ENCODE measurements at places on chromosomes 5 and 9. TPM values are rescaled to one million over a fixed set of nuclear protein-coding genes. Genes with fewer than 3 reads are reported as not detected.
A peak's percentile ranks its signal among the peaks of the same experiment; 100 is the strongest.

DNA sequence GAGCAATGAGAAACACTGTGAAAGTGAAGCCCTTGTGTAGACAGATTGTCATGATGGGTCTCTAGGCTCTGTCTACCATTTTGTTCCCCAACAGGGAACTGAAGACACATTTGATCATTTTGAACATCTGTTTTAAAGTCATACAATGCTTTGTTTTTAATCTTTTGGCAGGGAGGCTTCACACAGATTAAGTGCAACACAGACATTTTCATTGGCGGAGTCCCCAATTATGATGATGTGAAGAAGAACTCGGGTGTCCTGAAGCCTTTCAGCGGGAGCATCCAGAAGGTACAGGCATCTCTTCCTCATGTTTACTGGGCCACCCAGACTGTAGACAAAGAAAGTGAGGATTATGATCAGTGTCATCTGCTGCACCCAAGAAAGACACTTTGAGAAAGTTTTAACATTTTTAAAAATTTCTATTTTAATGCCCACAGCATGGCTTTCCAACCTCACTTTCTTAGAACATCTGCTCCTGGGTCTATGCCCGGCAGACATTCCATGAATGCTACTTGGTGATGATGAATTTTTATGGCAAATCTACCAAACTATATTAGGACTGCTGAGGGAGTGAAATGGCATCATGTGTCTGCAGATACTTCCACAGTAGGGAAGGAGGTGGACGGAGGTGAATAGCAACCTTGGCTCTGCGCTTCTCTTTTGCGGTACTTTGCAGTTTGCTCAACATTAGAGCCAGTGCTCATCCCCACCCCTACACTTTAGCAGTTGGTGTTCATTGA lies 121.3 kb downstream of the LIFR start:
- DNase-seq: peak; percentile 50

DNA sequence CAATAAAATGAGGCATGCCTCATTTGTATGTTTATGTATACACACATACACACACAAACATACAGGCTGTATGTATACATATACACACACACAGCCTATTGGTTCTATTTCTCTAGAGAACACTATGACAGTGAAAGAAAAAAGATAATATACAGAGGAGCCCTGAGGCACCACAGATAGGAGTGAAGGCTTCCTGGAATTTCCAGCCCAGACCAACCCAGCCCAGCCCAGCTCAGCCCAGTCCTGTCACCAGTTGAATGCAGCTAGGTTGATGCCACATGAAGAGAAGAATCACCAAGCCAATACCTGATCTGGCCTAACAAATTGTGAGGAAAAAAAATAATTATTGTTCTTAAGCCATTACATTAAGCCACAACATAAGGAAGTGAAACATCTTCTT lies 126.9 kb upstream of the PDE4D start:
- DNase-seq: no peak

DNA sequence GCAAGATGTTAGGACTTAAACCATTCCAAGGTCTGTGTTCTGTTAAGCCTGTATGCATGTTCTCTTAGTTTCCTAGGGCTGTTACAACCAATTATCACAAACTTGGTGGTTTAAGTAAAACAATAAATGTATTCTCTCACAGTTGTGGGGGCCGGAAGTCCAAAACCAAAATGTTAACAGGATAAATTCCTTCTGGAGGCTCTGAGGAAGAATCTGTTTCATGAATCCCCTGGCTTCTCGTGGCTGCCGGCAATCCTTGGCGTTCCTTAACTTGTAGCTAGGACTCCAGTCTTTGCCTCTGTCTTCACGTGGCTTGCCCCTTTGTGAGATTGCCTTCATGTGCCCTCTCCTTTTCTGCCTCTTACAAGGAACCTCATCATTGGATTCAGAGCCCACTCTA lies 30.4 kb downstream of the FEM1C start:
- no peak for DNase-seq

DNA sequence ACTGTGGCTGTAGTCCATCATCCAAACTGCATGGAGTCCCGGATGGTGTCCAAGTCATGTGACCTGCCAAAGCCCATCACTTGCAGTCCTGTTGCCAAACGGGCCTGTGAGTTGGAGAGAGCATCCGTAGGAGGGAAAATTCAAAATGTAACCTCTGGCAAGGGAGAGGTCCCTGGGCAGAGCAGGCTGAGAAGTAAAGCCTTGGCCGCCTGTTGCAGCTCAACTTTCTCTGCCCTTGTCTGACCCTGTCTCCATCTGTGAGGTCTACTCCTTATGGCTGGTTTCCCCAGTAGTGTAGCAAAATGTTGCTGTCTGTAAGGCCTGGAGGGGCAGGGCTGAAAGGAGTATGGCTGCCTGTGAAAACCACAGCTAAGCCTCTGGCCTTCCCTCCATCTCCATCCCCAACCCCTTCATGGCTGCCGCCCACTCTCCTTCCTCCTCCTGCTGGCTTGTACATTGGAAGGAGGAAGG lies 163.5 kb downstream of the SEMA6A start:
- peak; percentile 43 for DNase-seq

DNA sequence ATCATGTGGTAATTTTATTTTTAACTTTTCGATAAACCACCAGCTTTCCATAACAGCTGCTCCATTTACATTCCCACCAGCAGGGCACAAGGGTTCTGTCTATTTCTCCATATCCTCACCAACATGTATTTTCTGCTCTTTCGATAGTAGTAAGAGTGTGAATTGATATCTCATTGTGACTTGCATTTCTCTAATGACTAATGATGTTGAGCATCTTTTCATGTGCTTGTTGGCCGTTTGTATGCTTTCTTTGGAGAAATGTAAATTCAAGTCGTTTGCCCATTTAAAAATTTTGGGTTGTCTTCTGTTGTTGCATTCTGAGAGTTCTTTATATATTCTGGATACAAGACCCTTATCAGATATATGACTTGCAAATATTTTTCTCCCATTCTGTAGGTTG lies 45.9 kb downstream of the PSD2 start:
- no peak for DNase-seq

GRCh38 chr5:96528826-96529474 lies 95.9 kb upstream of the PCSK1 start:
- no peak for DNase-seq

GRCh38 chr9:16832101-16832500 lies 38.4 kb downstream of the BNC2 start:
- no peak for DNase-seq

DNA sequence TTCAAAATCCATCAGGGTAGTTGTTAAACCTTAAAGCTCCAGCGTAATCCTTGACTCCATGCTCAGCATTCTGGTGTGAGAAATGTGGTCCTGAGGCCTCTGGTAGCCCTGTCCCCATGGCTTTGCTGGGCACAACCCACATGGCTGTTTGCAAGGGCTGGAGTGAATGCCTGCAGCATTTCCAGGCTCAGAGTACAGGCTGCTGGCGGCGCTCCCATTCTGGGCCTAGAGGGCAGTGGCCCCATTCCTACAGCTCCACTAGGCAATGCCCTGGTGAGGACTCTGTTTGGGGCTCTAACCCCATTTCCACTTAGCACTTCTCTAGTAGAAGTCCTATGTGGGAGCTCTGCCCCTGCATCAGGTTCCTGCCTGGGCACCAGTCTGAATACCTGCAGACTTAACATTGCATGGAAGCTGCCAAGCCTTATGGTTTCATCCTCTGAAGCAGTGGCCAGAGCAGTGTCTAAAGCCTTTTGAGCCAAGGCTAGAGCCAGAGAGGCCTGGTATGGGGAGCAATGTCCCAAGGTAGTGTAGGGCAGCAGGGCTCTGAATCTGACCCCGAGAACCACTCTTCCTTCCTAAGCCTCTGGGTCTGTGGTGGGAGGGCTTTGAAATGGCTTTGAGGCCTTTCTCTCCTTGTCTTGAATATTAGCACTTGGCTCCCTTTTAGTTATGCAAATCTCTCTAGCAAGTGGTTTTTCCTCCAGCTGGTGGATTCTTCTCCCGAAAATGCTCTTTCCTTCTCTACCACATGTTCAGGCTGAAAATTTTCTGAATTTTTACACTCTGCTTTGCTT lies 5.8 kb upstream of the ALDH1A1 start:
- DNase-seq: no peak

GRCh38 chr5:122089096-122090013 lies 11.3 kb upstream of the LOX start:
- no peak for DNase-seq

Gene NUTM2F
- polyA plus RNA-seq: not detected

DNA sequence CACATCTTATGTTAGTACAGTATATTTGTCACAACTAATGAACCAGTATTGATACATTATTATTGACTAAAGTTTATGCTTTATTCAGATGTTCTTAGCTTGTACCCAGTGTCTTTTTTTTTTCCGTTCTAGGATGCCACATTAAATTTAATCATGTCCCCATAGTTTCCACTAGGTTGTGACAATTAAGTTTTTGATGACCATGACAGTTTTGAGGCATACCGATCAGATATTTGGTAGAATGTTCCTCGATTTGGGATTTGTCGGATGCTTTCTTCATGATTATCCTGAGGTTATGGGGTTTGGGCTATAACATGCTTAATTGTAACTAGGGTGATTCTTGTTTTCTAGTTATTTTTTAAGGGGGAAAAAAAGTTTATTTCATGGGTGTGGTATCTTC lies 22.6 kb downstream of the PRRC2B start:
- DNase-seq: no peak

- DNase-seq: no peak
Observed at GRCh38 chr5:56908942-56909293, 478 bp upstream of the SETD9 start.

GRCh38 chr5:39850291-39850690 lies 425.5 kb upstream of the DAB2 start:
- no peak for DNase-seq

DNA sequence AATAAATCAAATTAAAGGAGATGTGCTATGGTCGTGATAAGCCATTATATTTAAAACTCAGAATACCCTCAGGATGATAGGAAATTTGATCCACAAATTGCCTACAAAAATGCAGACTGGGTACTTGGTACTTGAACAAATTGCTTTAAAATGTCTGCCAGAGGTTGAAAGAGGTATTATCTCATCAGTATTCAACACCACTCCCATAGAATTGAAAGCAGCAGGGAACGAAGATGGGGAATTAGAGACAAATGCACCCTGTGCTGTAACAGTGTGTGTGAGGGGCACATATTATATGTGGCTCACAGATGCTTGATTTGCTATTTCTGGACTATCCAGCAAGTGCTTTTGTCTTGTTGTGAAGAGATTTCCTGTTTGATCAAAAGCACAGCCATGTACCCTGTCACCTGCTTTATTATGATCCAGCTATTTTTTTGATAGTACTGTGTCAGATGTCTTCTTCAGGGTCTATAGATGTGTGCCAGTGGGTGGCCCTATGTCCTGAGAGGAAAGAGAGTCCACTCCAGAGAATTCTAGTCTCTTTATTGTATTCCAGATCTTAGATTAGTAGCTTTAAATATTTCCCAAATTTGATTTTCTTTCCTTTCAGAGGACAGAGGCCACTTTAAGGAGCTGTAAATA lies 120.1 kb downstream of the XRCC4 start:
- DNase-seq: no peak

DNA sequence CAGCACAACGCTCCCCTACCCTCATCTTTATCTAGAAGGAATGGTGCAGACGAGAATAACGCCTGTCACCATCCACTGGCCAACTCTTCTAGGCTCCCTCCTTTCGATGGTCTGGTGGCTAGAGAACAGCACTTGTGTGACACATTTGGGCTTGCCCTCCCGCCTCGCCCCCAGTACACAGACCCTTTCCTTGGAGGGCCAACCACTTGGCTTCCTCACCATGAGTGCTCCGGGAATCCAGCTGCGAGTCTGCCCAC lies 1.4 kb downstream of the GNAQ start:
- DNase-seq: peak; percentile 40

DNA sequence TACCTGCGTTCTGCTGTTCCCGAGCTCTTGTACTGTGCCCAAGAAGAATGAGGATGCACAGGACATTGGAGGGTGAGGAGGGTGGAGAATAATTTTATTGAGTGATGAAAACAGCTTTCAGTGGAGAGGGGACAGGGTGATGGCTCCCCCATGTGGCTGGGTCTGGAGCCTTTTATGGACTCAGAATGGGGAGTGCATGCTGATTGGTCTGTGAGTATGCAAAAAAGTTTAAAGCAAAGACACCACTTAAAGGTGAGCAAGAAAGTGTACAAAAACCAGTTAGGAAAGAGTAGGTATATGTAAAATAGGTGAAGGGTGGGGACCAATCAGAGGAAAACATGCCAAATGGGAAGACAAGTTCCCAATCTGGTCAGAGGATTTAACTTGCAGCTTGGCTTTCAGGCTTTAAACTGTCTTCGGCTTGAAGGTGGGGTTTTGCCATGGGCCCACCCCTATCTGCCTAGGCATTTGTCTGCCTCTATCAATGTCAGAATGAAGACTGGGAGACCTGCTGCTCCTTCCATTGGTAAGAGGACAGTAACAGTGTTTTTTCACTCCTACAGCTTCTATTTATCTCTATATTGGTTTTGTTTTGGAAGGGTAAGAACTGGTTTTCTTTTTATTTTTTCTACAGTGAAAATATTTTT lies 118.0 kb upstream of the RAI14 start:
- no peak for DNase-seq

DNA sequence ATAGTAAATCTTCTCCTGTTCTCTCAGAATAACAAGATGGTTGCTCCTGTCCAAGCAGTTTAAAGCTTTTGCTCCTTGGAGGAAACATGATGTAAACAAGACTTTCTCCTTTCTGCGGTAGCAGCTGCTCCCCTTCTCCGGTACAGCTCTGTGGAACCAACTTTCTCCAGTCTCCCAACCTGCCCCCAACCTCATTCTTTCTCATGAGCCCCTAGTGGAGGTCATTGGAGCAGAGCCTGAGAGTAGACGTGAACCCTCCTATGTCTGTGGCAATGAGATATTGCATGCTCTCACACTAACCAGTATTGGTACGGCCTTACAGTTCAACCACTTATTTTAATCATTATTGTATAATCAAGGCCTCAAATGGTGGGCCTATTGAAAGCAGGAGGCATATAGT lies 483.8 kb upstream of the CDH10 start:
- no peak for DNase-seq

Gene PCDHGB4
- 0.31 TPM for polyA plus RNA-seq

- DNase-seq: no peak
Observed at GRCh38 chr5:62371409-62371808, 32.3 kb downstream of the DIMT1 start.

Gene TMEM174
- polyA plus RNA-seq: not detected

- DNase-seq: no peak
Observed at GRCh38 chr9:23412046-23412445, 414.0 kb downstream of the ELAVL2 start.

DNA sequence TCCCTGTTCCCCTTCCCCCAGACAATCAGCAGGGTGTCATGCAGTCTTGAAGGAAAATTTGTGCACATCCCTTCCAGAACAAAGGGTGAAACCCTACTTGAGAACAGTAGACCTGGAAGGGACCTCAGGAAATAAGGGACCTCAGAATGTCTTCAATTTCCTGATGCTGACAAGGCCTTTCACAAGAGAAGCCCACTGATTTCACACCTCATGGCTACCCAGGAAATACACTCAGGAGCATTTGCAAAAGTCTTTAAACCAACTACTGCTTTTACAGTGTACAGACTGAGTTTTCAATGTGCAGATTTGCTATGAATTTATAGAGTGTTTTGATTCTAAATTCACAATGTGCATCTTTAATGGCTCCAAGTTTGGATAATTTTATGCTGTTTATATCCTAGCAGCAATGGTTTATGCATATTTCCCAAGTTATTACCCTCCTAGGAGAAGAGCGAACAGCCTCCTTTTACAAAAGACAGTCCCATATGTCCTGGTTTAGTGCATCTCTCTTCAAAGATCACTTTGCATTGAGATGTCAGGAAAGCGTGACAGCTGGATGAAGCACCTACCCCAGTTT lies 74.8 kb downstream of the GALNT10 start:
- DNase-seq: no peak

- no peak for DNase-seq
Observed at GRCh38 chr5:11248966-11249365, 487.9 kb upstream of the DAP start.

GRCh38 chr9:118336250-118336942 lies 632.2 kb downstream of the TLR4 start:
- DNase-seq: no peak
